ENCODE measurements at places on chromosomes 13 and 19.
A peak's percentile ranks its signal among the peaks of the same experiment; 100 is the strongest.

DNA sequence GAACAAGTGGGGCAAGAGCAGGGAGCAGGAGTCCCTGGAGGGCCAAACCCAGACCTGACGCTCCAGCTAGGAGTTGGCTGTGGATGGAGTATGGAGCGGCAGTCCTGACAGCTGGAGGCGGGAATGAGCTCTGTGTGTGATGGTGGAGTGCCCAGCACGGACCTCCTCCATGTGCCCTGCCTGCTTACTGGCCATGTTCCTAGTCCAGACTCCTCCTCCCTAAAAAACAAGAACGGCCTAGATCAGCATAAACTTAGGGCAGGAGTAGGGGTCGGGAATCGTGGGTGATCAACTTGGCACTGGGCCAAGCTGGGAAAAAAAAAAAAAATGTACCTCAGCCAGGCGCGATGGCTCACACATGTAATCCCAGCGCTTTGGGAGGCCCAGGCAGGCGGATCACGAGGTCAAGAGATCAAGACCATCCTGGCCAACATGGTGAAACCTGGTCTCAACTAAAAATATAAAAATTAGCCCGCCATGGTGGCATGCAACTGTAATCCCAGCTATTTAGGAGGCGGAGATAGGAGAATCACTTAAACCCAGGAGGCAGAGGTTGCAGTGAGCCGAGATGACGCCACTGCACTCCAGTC is 29.5 kb downstream of the LTBP4 start:
- DNase-seq = no peak

DNA sequence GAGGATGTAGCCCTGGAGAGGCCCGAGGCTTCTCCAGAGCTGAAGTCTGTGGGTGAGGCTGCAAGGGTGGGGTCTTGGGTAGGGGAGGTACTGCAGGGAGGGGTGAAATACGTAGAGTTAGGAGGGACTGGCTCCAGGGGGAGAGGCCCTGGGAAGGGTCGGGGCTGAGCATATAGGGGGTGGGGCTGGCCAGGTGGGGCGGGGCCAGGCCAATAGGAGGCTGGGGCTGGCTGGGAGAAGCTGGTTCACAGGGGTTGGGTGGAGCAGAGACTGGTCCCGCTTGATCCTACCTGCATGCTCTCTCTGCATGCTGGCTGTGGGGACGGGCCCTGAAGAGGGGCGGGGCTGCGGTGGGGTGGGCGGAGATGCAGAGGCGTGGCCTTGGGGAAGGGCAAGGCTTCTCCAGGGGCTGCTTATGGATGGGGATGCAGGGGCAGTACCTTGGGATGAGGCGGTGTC is 51.9 kb downstream of the CELF5 start:
- peak; percentile 33 for DNase-seq

- no peak for DNase-seq
Observed at GRCh38 chr13:85509512-85509911, 289.7 kb downstream of the SLITRK6 start.

DNA sequence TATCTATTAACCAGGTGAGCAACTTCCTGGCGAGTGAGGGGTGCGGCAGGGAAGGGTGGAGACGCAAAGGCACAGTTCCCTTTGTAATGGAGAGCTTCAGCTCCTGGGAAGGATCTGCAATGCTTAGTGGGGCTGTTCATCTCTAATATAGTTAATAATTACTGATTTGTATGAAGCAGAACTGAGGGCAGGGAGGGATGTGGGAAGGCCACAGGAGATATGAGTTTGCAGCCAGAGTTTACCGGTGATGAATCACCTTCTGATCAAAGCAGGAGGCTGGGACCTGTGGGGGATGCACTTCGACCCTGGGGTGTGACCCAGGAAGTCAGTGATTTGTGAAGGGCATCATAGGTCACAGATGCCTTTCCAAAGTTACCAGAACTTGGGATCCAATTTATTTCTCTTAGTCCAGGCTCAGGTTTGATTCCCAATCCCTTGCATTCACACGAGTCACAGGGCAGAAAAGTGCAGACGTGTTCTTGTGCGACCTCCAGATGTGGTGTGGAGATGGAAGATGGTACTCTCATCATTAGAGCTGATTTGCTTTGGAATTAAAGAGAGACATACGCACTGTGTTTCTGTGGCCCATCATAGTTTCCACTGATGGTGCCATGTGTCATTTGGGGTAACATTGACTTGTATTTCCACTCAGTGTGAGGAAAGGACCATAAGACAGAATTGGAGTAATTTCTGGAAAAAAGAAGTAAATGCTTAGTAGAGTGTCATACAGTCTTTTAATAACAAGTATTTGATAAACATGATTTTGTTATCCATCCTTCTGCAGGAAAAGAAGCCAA is 55.0 kb downstream of the LRCH1 start:
- DNase-seq = no peak

DNA sequence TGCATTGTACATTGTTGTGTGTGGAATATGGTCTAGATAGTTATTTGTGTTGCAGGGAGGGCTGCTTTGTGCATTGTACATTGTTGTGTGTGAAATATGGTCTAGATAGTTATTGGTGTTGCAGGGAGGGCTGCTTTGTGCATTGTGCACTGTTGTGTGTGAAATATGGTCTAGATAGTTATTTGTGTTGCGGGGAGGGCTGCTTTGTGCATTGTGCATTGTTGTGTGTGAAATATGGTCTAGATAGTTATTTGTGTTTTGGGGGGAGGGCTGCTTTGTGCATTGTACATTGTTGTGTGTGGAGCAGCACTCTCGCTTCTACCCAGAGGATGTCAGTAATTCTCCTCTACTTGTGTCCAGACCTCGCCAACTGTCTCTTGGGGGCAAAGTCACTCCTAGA is 36.3 kb upstream of the ZNF835 start:
- no peak for DNase-seq

DNA sequence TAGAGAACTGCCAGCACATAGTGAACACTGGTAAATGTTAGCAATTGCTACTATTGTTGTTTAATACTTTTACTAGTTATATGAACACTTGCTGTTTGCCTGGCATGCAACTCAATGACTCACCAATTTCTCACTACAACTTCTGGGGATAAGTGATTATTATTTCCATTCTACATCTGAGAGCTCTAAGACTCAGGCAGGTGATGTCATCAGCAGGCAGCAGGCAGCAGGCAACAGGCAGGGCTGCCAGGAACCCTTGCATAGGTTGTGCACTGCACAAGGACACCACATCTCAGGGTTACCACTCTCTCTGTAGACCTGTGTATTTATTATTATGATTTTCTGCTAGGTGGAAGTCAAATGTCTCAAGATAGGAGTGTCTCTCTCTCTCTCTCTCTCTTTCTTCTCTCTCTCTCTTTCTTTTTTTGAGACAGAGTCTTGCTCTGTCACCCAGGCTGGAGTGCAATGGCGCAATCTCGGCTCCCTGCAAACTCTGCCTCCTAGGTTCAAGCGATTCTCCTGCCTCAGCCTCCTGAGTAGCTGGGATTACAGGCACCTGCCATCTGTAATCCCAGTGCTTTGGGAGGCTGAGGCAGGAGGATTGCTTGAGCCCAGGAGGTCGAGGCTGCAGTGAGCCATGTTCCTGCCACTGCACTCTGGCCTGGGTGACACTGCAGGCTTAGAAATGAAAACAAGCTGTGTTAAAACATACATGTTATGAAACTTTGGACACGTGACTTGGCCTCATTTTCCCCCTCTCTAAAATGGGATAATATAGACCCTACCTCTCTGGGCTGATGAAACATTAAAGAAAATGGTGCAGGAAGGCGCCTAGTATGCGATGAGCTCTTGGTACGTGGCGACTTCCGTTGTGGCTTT is 22.7 kb downstream of the HPN start:
- no peak for DNase-seq

DNA sequence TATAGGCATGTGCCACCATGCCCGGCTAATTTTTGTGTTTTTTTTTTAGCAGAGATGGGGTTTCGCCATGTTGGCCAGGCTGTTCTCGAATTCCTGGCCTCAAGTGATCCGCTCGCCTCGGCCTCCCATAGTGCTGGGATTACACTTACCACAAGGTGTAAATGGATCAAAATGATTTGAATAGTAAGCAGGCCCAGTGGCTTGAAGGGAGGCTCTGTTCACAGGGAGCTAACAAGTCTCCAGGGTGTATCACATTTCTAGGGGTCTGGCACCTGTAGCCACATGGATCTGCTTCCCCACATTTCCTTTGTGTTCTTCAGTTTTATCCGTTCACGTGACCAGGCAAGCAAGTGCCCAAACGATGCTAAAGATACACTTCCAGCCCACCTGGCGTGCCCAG is 13.5 kb upstream of the CNFN start:
- no peak for DNase-seq

DNA sequence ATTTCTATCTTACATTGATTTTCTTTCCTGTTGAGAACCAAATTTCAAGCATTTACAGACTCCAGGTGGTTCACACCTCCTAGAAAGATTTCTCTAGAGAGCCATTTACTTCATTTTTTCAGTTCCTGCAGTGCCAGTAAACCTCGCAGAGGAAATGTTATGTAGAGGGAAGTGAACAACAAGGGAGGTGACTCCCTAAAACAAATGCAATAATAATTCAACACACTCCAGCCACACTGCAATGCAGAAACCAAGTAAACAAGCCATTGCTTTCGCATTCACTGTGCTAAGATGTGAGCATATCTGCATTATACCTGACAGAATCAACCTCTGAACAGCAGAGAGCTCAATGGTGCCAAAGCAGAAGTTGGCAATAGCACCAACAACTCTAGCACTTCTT is 215.1 kb downstream of the RBM26 start:
- no peak for DNase-seq

GRCh38 chr13:79121286-79121685 is 284.8 kb downstream of the RBM26 start:
- DNase-seq = no peak

DNA sequence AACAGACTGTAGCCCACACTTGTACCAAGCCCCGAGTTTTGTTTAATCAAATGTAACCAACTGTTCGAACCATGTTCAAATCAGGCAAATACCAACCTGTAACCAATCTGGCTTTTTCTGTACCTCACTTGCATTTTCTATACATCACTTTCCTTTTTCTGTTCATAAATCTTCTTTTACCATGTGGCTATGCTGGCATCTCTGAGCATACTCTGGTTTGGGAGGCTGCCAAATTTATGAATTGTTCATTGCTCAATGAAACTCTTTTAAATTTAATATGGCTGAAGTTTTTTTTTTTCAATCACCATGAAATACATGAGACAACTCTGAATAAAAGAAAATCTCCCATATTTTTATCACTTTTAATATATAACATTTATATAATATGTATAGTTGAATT is 256.1 kb downstream of the SLITRK6 start:
- DNase-seq = no peak

DNA sequence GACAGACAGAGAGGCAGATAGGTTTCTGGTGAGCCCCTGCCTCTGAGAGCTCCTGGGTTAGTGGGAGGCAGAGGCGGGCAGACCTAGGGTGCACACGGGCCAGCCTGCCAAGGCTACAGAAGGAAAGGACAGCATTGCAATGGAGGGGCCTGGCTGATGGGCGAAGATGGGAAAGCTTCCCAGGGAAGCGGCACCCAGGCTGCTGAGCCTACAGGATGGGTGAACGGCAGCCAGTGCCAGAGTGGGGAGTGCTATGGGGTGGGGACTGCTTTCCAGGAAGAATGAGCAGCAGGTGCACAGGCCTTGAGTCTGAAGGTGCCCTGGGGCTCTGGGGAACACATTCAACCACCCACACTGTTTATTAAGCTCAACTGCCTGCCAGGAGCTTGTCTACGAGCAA is 702 bp upstream of the MAG start:
- DNase-seq = no peak
